ENCODE measurements at places on chromosomes 5 and 9.

DNA sequence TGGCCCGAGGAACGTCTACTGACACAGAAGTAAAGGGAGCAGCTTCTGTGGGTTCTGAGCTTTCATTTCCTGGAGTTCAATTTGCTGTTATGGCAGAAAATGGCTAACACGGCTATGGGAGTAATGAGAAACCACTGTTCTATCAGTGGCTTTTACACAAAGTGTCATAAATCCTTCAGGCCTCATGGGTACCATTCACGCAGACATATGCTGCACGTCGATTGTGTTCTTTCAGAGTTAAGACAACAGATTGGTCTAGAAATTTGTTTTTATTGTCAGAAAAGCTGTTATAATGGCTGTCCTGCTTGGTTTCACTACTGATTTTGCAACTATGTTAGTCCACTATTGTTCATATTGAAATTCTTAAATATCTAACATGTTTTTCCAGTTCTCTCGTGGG is 135.4 kb downstream of the ALDH1A1 start:
- no peak for DNase-seq

DNA sequence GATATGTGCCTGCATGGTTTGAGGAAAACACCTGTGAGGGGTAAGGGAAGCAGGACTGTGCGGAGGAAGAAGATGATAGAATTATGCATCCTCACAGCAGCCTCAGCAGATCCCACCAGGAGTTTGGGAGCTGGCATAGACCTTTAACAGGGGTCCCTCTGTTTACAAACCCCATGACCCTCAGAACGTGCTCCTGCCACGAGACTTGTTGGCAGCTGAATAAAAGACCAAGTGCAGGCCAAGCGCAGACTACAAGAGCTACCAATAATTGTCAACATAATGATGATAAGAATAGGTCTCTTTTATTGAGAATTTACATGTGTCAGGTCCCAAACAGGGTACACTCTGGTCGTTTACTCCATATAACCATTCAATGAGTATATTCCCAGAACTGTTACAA is 236.0 kb downstream of the MED10 start:
- no peak for DNase-seq

- no peak for DNase-seq
Observed at GRCh38 chr5:39459071-39459470, 34.3 kb upstream of the DAB2 start.

GRCh38 chr9:21414220-21414940 is 5.5 kb downstream of the IFNA8 start:
- DNase-seq: no peak

DNA sequence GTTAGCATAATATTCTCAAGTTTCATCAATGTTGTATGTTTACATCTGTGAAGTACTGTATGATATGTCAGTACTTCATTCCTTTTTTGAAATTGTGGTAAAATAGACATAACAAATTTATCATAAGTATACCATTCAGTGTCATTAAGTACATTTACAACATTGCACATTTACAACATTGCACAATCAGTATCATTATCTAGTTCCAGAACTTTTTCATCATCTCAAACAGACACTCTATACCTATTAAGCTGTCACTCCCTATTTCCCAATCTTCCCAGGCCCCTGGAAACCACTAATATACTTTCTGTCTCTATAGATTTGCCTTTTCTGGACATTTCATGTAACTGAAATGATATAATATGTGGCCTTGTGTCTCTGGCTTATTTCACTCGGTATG is 75.1 kb upstream of the ATG10 start:
- DNase-seq: no peak

- no peak for DNase-seq
Observed at GRCh38 chr5:60092671-60093422, 199.3 kb upstream of the PDE4D start.

GRCh38 chr5:136374638-136375037 is 9.3 kb upstream of the TRPC7 start:
- DNase-seq: no peak

DNA sequence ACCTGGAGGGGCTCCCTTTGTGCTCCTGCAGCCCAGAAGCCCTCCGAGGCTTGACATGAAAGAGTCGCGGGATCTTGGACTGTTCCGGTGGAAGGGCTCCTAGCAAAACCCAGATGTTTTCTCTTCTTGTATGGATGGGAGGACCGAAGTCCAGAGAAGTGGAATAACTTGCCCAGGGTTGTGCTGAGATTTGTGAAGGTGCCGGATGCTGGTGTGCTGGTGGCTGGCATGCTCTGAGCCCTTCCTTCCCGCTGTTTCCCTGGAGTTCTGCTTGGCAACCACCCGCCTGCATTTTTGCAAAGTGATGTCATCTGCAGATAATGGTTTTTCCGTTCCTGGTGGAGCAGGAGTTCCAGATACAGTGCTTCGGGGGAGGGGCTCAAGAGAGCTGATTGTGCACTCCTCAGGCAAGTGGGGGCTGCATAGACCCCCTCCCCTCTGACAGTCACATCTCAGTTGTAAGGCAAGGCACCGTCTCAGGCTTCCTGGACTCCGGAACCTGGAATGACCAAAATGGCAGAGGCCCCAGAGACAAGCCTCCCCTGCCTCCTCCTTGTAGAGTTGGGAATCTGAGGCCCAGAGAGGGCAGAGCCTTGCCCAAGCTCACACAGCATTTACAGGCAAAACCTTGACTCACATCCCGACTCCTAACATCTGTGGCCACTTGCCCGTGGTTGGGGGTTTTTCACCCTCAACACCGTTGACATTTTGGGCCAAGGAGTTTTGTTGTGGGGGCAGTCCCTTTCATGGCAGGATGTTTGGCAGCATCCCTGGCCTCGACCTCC is 157.0 kb downstream of the RGS3 start:
- DNase-seq: no peak

GRCh38 chr5:31530541-31531265 is 1.2 kb downstream of the DROSHA start:
- DNase-seq: no peak

DNA sequence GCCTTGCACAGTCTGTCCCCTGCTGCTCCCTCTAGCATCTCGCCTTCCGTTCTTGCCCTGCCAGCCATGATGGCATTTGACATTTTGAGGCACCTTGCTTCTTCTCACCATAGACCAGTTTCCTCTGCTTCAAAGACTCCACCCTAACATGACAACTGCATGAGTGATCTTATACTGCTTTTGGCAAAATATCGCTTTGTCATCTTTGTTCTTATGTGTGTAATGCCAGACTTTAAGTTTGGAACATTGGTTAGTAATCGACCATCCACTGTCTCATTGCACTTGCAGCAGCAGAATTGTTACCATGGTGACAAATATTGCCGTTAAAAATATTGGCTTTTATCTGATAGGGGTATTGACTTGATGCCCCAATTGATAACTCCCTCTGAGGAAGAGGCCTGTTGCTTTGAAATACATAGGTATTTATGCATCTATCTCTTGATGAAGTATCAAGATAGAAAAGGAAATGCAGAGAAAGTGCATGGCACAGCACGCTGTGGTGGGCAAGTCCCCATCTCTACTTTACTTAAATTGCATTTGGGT is 6.8 kb downstream of the GARIN3 start:
- peak; percentile 41 for DNase-seq

DNA sequence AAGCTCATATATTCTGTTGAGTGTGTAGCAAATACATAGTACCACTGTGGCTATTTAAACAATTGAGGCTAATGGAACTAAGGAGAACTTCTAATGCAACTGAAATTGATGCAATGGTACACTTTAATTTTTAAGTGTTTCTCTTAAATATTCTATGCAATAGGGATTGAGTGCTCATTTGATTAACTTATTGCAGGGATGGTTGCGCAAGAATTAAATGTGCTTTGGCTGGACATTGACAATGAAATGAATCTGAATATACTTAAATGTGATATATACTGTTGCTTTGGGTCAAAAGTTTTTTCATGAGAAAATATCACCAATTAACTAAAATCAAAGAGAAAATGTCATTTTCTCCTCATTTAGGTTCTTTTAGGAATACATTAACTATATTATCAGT is 227.1 kb downstream of the ARL15 start:
- no peak for DNase-seq

- no peak for DNase-seq
Observed at GRCh38 chr9:36049408-36049807, 12.7 kb downstream of the RECK start.

- DNase-seq: no peak
Observed at GRCh38 chr5:180592176-180592575, 877 bp upstream of the SCGB3A1 start.

DNA sequence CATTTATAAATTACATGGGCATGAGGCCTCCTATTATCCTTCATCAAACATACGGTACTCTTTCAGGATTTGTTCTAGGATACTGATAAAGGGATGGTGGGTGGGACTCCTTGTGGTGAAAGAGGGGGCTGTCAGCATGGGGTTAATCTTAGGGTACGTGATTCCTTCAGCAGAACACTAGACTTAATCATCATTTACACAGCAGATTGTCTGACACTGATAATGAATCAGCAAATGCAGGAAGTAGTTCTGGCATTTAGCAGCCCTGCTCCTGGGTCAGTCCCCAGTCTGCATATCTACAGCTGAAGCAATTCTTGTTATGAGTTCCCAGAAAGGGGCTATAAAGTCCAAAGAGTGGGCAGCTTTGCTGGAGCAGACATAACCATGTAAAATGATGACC is 384.6 kb downstream of the SPOCK1 start:
- no peak for DNase-seq

GRCh38 chr9:33946779-33947535 is 101.7 kb downstream of the UBAP2 start:
- no peak for DNase-seq

GRCh38 chr5:117496801-117497200 is 922.2 kb upstream of the SEMA6A start:
- no peak for DNase-seq

DNA sequence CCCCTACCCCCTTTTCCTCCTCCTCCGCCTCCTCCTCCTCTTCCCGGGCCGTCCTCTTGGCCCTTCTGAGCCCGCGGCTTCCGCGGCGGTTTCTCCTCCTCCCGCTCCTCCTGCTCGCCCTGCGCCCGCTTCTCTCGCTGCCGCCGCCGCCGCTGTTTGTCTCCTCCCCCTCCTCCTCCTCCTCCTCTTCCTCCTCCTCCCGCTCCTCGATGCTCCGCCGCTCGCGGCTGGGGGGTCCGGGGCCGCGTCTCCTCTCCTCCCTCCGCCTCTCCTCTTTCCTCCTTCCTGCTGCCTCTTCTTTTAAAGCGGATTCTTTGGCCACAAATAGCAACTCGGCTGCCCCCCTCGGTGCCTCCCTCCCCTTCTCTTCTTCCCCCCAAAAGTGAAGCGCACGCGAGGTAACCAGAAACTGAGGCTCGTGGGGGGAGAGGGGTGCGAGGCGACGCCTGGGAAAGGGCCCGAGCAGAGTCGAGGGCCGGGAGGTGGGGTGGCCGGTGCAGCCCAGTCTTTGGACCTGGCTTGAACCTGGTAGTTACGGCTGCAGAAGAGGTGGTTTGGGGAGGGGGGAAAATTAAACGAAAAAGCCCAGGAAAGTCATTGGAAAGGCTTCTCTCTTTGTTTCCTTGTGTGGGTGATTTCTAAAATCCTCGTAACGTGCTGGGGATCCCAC is 1058.5 kb upstream of the DMAC1 start:
- DNase-seq: no peak

- DNase-seq: no peak
Observed at GRCh38 chr5:54719384-54720283, 202.1 kb downstream of the SNX18 start.

GRCh38 chr5:140630292-140631035 is 2.5 kb downstream of the CD14 start:
- DNase-seq: no peak

GRCh38 chr9:14670718-14671117 is 22.5 kb downstream of the ZDHHC21 start:
- DNase-seq: no peak

GRCh38 chr9:128323212-128323730 is 632 bp downstream of the COQ4 start:
- no peak for DNase-seq

DNA sequence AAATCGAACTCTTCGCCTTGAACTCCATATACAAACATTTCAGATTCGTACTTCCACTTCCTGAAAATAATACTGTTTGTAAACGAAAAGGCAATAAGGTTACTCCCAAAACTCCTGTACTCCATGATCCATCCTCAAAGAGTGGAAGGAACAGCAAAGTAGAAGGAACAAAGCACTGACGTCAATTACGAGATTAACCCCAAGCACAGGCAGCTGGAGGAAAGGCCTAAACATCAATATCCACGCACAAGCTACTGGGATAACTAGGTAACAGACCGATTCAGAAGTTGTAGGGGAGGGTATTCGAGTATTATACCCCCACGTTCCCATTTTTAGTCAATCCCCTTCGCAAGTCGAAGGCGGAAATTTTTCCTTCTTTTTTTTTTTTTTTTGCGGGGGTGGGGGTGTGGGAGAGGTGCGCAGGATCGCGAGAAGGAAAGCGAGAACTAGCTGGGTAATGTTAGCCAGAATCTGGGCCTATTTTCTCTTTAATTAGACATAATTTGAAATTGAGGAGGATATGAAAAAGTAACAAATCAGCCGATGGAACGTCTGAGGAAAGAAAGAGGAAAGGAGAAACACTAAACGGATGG is 909 bp downstream of the AFF4 start:
- DNase-seq: no peak

GRCh38 chr9:126611193-126611591 is 2.5 kb upstream of the LMX1B start:
- DNase-seq: no peak

DNA sequence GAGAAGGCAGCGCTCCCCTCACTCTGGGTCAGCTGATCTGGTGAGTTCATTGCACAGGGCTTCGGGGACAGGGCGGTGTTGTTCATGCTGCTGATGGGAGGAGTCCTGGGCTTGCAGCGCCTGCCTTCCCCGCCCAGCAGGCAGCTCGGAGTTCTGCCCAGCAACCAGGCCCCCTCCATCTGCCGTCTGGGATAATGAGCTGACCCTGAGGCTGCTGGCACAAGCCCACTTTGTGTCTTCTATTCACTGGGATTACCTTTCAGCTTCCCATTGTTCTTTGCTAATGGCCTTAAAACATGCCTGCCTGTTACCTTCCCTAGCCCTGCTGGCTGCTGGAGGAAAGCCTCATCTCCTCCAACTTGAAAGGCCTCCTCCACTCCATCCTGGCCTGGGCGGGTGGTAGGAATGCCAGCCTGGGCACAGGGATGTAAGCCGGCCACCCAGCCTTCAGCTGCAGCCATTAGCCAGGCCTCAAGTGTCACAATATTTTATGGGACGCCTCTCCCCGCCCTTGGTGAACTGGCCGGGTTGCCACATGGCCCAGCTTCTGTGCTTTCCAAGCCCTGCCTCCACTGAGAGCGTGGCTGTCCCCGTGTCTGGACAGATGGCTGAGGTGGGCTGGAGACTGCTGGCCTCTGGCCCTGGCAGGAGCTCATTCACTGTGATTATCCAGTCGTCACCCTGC is 70.4 kb downstream of the GADD45G start:
- DNase-seq: no peak

DNA sequence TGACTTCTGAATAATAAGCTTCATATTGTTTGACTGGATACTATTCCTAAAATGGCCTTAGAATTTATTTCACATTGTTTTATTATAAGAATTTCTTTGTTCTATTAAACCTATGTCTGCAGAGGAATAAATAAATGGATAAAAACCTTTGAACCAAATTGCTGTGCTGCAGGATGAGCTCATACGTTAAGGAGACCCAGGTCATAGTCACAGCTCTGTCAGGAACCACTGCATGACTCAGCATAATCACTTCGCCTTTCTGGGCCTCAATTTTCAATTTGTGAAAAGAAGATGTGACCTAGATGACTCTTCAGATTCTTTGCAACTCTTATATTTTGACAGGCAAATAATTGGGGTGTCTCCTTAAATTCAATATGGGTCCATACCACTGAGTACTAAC is 36.7 kb upstream of the HMHB1 start:
- DNase-seq: no peak

- no peak for DNase-seq
Observed at GRCh38 chr5:180790020-180790419, 12.6 kb downstream of the MGAT1 start.
